T-cell (primary cell): ENCODE measurements at places on chromosomes 11 and 22. TPM values are rescaled to one million over a fixed set of nuclear protein-coding genes. Genes with fewer than 3 reads are reported as not detected.
A peak's percentile ranks its signal among the peaks of the same experiment; 100 is the strongest.

Gene TSGA10IP
- not detected for total RNA-seq

DNA sequence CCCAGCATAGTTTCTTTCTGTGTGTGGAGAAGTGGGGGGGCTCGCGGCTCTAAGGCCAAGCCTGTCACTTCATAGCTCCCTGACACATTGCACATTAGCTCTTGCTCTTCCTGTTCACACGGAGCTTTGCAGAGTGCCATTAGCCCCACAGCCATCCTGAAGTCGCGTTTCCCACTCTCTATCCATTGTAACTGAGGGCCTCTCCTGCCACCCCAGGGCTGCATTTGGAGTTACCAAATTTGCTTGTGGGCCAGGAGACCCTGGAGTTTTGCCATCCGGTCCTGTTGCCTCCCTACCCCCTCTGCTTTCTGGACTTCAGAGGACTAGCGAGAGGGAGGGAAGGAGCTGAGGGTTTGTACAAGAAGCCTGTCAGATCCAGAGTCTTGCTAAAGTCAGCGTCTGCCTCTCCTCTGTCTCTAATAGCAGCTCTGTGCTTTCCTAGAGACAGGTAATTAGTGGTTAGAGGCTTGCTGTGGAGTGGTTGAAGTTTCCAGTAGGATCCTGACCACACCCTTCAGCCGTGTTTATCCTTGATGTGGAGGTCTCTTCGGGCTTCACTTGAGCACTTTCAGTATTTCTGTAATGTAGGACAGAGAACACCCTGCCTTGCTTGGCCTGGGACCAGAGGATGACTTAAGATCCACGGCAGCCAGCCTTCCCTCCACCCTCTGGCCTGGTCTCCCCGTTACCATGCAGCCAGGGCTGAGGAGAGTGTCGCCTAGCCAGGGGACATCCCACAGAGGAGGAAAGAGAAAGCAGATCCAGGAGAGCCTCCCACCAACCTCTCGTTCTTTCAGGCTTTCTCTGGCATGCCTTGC, 14.1 kb downstream of the DCPS start:
- DNase-seq = no peak

DNA sequence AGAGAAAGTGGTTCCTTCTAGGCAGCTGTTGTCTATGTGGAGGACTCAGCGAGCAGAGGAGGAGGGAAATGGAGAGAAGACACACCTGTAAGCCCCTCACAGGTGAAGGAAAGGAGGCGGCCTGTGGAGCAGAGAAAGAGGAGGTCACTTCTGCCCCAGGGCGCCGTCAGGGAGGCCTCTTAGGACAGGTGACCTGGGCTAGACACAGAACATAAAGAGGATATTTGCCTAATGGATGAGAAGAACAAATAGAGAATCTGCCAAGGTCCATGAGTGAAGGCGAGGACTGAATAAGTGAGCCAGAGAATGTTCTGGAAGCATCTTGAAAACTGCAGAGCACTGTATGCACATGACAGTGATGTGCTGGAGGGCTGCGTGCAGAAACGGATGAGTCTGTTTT, 2.2 kb upstream of the SCUBE1 start:
- DNase-seq = no peak

- no peak for DNase-seq
These were observed 235.3 kb upstream of the SORL1-AS1 start for GRCh38 chr11:121688055-121688491.

GRCh38 chr22:37519268-37520195, at the start of gene CARD10:
Gene CARD10, minus strand, starts transcription at chr22:37519415. Its CDS starts 215 bp downstream, at chr22:37519200.
- DNase-seq = no peak

DNA sequence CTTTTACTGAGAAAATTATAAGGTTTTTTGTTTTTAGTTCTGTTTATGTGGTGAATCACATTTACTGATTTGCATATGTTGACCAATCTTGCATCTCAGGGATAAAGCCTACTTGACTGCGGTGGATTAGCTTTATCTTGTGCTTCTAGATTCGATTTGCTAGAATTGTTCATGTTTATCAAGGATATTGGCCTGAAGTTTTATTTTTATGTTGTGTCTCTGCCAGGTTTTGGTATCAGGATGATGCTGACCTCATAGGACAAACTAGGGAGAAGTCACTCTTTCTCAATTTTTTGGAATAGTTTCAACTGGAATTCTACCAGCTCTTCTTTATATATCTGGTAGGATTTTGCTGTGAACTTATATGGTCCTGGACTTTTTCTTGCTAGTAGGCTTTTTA, 504.8 kb downstream of the ETS1 start:
- no peak for DNase-seq

Gene ZP1
- total RNA-seq = 1.0 TPM

DNA sequence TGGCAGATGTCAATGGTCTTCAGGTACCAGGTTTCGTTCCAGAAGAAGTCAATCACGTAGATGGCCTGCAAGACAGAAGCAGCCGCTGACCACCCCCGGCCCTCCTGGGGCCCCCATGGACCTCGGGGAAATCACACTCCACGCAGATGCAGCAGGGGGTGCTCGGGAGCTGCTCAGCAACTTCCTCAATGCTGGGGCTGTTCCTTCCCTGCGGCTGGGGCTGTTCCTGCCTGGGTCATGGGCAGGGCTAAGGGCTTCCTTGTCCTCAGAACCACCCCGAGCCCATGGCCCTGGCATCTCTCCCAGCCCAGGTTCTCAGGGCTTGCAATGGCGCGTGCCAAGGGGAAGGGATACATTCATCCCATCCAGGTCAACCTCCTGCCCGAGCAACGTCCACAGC, 10.3 kb downstream of the DHCR7 start:
- DNase-seq = no peak

Gene OVOL1
- not detected for total RNA-seq

DNA sequence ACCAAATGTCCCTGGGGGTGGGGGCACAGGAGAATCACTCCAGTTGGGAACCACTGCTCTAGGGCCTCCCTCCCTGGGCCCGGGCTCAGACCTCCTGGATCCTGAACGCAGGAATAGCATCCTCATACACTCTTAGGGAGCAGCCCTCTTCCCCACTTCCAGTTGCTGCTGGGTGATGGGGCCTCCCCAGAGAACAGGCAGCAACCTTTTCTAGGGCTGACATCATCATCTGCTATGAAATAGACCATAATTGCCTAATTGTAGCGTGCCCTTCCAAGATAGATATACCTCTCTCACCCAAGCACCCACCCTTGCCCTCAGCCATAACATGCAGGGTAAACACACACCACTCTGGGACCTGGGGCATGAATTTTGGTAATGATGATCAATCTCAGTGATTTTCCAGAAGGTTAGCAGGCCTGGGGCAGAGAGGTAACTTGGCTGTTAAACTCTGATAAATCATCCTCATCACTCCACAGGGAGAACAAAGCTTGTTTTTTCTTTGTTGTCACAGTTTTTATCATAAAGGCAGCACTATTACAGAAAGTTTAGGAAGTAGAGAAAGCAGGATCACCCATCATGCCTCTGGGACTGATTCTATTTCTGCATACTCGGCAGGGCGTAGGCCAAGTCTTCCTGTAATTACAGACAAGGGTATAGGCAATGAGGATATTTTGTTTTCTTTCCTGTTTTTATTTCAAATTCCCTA, 88.3 kb upstream of the PRDM11 start:
- no peak for DNase-seq

Gene SCGB1D2
- not detected for total RNA-seq

- peak; percentile 62 for DNase-seq
These were observed 736 bp downstream of the RDX start for GRCh38 chr11:110295531-110296225.

- no peak for DNase-seq
These were observed 15.7 kb downstream of the PIH1D2 start for GRCh38 chr11:112058103-112058502.

- no peak for DNase-seq
These were observed 572.5 kb downstream of the BRD1 start for GRCh38 chr22:49255154-49255553.

DNA sequence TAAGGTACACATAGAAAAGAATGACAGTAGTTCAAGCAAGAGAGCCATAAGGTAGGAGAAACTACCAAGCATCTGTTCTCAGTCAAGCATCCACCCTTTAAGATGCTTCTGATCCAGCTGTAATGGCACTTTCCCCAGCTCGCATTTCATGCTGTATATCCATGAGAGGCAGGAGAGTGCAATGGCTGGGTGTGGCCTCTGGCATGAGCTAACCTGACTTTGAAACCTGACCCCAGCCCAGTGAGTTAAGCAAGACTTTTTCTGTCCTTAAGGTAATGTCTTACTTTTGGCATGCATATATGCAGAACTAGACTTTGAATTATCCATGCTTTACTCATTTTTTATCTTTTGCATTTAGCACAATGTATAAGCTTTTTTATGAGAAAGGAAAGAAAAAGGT, 79.8 kb upstream of the CNTN5 start:
- DNase-seq = no peak

GRCh38 chr11:123173040-123173855, 21.8 kb downstream of the CLMP start:
- DNase-seq = no peak

DNA sequence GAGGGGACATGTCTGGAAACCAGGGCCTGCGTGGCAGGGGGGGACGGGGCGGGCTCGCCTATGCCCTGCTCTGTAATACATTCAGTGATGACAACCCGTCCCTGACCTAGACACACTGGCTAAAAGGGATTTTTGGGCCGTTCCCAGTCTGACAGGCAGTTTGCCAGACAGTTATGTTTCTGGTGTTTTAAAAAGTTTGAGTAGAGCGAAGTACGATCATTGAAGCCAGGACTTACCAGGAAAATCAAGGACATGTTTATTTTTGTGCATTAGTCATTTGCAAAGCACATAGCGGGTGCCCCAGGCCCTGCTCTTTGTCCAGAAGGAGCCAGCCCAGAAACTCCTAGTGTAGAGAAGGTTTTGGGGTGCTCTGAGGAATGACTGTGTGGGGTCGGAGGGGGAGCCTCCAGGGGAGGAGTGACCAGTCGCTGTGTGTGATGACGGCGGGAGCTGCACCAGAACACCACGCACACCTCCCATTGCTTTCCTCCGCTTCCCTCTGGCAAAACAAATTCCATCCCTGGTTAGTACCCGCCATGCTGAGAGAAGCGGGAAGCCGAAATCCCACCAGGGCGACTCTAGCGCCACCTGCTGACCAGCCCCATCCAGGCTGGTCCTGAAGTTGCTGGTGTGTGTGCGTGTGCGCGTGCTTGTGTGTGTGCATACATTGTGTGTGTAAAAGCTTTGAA, 50.8 kb downstream of the FBLN1 start:
- DNase-seq = peak; percentile 27

Gene MICALL1
- total RNA-seq = 28.3 TPM

- DNase-seq = no peak
These were observed at the start of gene SEZ6L for GRCh38 chr22:26169315-26170111. Gene SEZ6L, plus strand, starts transcription at chr22:26169462. Its CDS starts 208 bp downstream, at chr22:26169670.

DNA sequence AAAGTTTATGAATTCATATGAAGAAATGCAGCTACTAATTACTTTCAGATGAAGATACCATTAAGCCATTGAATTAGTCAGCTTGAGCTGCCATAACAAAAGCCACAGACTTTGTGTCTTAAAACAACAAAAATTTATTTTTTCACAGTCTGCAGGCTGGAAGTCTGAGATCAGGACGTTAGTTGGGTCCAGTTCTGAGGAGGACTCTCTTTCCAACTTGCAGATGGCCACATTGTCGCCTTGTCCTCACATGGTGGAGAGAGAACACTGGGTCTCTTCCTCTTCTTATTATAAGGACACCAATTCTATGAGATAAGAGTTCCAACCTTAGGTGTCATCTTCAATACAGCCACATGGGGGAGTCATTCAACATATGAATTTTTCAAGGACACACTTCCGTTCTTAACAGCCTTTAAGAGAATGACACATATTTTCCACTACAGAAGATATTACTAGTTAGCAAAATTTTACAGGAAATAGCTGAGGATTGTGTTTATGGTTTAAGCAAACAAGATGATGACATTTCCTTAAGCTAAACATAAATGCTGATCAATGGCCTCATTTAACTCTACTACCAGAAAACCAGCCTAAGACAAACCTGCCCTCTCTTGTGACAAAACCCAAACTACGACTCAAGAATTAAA, 56.0 kb downstream of the DCUN1D5 start:
- no peak for DNase-seq

DNA sequence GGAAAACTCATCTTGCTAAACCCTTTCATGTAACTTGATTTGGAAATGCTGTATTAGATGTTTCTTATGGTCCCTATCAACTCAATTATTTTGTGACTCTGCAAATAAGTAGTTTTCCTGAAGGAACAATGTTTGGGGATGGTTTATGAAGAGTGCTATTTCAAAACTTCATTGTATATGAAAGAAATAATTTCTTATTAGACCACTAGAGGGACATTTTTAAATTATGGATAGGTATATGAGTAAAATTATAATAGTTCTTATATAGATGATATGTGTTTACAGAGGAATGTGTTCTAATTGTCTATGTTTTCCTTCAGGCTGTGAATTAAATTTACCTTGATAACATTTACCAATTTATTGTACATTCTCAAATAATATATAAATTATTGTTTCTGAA, 509.4 kb upstream of the RAG2 start:
- DNase-seq = no peak

GRCh38 chr11:26032241-26032640, 299.7 kb upstream of the ANO3 start:
- no peak for DNase-seq

GRCh38 chr11:44306052-44306917, 3.7 kb downstream of the ALX4 start:
- no peak for DNase-seq

Gene CCDC87
- 0.10 TPM for total RNA-seq

Gene FLRT1
- not detected for total RNA-seq

DNA sequence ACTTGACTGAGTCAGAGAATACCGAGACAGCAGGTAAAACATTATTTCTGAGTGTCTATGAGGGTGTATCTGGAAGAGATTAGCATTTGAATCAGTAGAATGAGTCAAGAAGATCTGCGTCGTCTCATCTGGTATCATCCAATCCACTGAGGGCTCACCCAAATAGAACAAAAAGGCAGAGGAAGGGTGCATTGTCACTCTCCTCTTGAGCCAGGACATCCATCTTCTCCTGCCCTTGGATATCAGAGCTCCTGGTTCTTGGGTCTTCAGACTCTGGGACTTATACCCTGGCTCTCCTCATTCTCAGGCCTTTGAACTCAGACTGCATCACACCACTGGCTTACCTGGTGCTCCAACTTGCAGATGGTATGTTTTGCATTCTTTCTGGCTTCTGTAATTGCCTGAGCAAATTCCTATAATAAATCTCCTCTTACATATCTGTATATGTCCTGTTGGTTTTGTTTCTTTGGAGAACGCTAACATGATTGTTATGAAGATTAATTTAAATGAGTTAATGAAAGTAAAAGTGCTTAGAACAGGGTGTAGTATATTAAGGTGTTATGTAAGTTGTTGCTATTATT, 49.3 kb downstream of the ME3 start:
- no peak for DNase-seq
